ENCODE measurements at places on chromosomes 1 and 21. TPM values are rescaled to one million over a fixed set of nuclear protein-coding genes. Genes with fewer than 3 reads are reported as not detected.

Gene SESN2
- 21.5 TPM for total RNA-seq

Gene MFSD2A
- 6.1 TPM for total RNA-seq

GRCh38 chr1:235366286-235366685 is 941 bp upstream of the TBCE start:
- DNase-seq = no peak

GRCh38 chr1:55071477-55071876 is 32.1 kb downstream of the PCSK9 start:
- DNase-seq = no peak
